ENCODE measurements at places on chromosomes 2 and 18. TPM values are rescaled to one million over a fixed set of nuclear protein-coding genes. Genes with fewer than 3 reads are reported as not detected.

DNA sequence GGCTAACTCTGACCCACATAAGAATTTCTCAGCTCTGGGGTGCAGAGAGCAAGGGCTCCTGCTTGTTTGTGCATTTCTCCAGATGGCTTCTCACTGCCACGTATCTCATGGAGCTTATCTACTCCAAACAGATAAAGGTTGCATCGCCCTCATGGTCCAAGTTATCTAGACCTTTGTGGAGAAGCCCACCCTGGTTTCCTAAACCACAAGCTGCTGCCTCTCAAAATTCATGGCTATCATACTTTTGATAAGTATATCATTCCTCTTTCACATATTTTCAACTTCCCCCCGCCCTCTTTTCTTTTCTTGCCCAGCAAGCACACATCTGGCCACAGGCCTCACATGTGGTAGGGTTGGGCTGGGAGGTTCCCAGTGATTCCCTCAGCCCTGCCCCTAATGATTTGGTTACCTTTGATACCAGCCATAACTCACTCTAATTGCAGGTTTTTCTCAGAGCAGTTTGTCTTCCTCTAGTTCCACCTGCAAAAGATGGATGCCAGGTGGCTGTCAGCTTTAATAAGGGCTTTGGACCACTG, 146.0 kb downstream of the RHBDD1 start:
- no peak overlapping the region for H3K27ac ChIP-seq
- H3K4me3 ChIP-seq = no peak overlapping the region
- no peaks in the 10 kb centered on the region for H3K4me1 ChIP-seq
- no peaks in the 10 kb centered on the region for H3K27me3 ChIP-seq

DNA sequence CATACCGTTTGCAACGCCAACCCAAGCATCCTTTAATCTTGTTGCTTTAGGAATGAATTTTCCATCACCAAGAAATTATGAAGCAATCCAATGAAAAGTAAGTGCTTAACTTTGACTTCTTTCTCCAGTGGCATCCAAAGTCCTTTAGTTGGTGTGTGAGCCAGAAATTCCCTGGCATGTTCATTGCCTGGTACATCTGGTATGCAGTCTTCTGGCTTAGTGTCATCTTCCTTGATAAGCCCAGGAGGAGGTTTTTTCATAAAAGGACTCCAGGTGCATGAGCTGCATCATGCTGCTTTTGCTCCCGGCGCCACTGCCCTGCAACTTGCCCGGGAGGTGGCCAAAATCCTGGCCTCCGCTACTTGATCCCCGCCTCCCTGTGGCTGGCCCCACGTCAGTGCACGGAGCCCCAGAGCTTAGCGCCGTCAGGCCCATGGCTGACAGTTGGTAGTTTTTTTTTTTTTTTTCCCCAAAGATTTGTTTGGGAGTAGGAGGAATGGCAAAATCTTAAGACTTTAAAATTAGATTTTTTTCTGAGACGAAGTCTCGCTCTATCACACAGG, 58.7 kb downstream of the PUM2 start:
- H3K27me3 ChIP-seq = no peaks in the 10 kb centered on the region
- H3K4me1 ChIP-seq = peaks cover 5% of the 10 kb centered on the region
- peaks cover 93% of the 10 kb centered on the region for H3K36me3 ChIP-seq
- H3K27ac ChIP-seq = no peak overlapping the region
- DNase-seq = no peak

The TMEM163 gene
- total RNA-seq = 23.2 TPM

DNA sequence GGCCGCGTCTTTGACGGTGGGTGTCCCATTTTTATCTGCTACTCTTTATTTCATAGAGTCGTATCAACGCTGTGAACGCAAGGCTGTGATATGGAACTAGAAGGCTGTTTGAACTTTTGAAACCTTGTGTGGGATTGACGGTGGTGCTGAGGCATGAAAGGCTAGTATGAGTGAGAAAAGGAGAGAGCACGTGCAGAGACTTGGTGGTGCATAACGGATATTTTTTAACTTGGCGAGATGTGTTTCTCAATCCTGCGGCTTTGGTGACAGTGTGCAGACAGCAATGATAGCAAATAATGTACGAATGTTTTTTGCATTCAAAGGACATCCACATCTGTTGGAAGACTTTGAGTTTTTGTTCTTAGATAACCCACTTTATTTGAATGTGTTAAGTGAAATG, 6.2 kb downstream of the HES6 start:
- no peaks in the 10 kb centered on the region for H3K36me3 ChIP-seq
- no peak overlapping the region for H3K4me3 ChIP-seq
- H3K4me1 ChIP-seq = peaks cover 26% of the 10 kb centered on the region
- peaks cover 32% of the 10 kb centered on the region for H3K27me3 ChIP-seq

GRCh38 chr2:209682646-209683045, 89.0 kb upstream of the UNC80 start:
- no peaks in the 10 kb centered on the region for H3K27me3 ChIP-seq
- no peak overlapping the region for H3K4me3 ChIP-seq
- no peak for DNase-seq
- H3K27ac ChIP-seq = no peak overlapping the region

GRCh38 chr2:146697307-146697706, 1147.5 kb upstream of the ACVR2A start:
- no peaks in the 10 kb centered on the region for H3K27me3 ChIP-seq
- H3K4me3 ChIP-seq = no peak overlapping the region
- no peak for DNase-seq
- H3K4me1 ChIP-seq = no peaks in the 10 kb centered on the region

- DNase-seq = no peak
- no peak overlapping the region for H3K27ac ChIP-seq
- no peak overlapping the region for H3K4me3 ChIP-seq
- no peaks in the 10 kb centered on the region for H3K4me1 ChIP-seq
- no peaks in the 10 kb centered on the region for H3K36me3 ChIP-seq
- no peaks in the 10 kb centered on the region for H3K27me3 ChIP-seq
These were observed 59.3 kb downstream of the KDM3A start for GRCh38 chr2:86500325-86501083.

The UCN gene
- total RNA-seq = 1.5 TPM

- H3K4me3 ChIP-seq = no peak overlapping the region
- no peaks in the 10 kb centered on the region for H3K4me1 ChIP-seq
- no peak for DNase-seq
- no peak overlapping the region for H3K27ac ChIP-seq
- H3K27me3 ChIP-seq = no peaks in the 10 kb centered on the region
These were observed 110.1 kb downstream of the MCFD2 start for GRCh38 chr2:46805401-46805951.

DNA sequence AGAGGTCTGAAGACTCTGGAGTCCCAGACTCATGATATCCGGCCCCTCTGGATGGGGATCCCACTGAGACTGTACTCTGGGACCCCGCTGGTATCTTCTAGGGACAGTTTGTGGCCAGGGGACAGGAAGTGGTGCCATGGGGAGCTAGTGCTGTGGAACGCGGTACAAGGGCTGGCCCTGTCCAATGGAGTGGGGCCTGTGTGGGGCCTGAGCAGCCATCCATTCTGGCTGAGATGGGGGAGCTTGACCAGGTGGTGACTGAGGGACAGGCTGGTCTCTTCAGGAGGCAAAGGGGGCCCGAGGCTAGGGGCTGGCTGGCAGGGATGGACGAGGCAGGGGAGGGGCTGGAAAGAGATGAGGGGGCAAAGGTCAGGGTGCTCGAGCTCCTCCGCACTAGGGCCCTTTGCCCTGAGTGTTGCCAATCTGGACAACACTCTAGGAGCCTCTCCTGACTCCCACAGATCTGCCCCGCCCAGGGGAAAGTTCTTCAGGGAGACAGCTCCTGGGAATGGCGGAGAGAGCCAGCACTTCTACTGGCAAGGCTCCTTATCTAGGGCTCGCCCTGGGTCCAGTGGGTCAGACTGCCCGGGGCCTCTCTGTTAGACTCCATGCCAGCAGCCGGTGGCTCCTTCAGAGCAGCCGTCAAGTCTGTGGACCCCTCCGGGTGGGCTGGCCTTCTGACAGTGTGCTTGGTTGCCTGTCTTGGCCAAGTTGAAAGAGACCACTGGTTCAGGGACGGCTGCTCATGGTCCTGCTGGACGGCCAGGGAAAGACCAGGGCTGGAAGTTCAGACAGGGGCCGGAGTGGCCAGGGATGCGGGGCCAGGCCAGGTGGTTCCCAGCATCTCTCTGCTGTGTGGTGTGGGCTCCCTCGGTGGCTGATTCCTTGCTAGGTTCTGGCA, 12.3 kb downstream of the MALL start:
- H3K4me3 ChIP-seq = no peak overlapping the region
- DNase-seq = no peak
- H3K27me3 ChIP-seq = no peaks in the 10 kb centered on the region
- no peaks in the 10 kb centered on the region for H3K36me3 ChIP-seq

The DIPK1C gene
- total RNA-seq = not detected

DNA sequence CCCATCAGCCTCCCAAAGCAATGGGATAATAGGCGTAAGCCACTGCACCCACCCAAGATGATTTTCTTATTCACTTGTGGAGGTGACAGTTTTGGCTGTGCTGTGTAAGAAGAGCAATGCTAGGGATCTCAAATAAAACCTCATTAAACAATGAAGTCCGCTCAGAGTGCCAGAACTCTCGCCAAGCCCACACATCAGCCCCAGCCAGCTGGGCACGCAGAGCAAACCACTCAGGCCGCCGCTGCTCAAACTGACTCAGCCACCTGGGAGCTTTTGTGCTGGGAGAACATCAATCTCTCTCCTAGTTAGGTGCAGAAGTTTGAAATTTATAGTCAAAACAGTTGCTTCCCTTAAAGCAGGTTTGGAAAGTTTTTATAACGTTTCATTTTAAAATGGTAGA, 47.6 kb downstream of the RNF152 start:
- H3K27me3 ChIP-seq = no peaks in the 10 kb centered on the region
- H3K4me1 ChIP-seq = no peaks in the 10 kb centered on the region
- H3K36me3 ChIP-seq = no peaks in the 10 kb centered on the region
- no peak for DNase-seq
- no peak overlapping the region for H3K27ac ChIP-seq
- no peak overlapping the region for H3K4me3 ChIP-seq
